ENCODE measurements at places on chromosomes 11 and 22.

- DNase-seq, result no peak
Observed at GRCh38 chr22:39537975-39538374, 5.4 kb upstream of the RPS19BP1 start.

DNA sequence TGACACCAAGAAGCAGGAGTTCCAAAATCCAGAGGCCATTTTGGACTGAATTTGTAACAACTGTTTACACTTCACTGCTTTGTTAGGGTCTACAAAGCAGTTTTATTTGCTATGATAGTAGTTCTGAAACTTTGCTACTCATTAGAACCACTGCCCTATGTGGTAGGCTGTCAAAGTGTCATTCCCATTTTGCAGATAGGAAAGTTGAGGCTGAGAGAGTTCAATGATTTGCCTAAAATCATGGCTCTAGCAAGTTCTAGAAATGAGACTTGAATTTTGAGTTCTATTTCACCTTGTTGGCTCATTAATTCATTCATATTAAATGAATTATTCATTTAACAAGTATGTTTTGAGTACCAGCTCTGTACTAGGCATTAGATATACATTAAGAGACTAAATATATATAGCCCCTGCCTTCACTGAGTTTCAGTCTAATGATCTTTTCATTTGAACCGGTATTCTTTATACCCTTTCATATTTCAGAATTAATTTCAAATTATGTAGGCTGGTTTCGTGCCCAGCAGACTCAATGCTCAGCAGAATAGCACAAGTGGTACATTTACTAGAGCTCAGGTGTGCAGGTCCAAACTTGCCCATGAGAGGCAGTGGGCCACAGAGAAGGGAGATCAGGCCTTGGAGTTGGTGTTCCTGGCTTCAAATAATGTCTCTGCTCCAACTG is 93.5 kb downstream of the ME3 start:
- no peak for DNase-seq

GRCh38 chr11:125164422-125165110 is at the start of gene PKNOX2:
Gene PKNOX2, plus strand, starts transcription at chr11:125164751. Its CDS starts 186,555 bp downstream, at chr11:125351306.
- peak; percentile 81 for DNase-seq

- no peak for DNase-seq
Observed at GRCh38 chr11:57094181-57094935, 87.4 kb upstream of the LRRC55 start.

DNA sequence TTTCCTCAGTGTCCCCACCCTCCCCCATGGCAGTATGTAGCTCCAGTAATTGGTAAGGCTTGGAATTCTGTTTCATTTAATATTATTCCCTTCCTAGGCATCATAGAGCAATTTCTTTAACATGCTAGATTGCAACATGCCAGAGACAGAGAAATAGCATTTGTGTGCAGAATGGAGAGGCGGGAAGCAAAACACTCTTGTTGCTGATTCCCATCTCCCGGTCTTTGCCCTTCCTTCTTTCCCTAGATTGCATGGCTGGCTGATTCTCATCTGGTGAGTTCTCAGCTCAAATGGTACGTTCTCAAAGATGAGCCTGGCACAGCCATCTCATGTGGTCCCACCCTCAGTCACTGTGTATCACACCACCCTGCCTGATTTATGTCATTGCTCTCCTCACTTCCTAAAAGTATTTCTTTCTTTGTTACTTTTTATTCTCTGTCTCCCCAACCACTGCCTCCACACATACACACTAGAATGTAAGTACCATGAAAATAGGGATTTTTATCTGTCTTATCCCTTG is 66.9 kb downstream of the ARFGAP2 start:
- peak; percentile 26 for DNase-seq

DNA sequence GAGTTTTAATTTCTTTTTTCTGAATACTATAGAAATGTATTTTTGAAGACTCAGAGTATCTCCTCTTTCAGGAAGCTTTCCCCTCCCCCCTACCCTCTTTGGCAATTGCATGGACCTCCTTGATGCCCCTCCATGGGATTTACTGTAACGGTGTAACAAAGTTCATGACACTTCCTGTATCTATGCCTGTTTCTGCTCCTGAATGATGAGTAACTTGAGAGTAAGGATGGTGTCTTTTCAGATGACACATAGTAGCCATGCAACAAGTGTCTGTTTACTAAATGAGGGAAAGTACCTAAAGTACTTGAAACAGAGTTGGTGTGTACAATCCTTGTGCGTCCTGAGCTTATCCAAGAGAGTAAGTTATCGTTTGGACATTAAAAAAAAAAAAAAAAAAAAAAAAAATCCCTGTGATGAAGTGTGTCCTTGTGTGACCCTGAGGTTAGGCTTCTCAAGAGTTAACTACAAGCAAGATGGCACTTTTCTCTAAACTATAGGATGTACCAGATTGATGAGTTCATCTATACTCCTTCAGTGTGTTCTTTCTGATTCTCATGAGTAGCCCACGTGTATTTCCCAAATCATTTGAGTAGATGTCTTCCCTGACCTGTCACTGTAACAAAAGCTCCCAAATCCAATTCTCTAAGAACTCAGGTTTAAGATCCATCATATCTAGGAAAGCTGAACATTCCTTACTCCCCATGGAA is 7.4 kb downstream of the ETS1 start:
- DNase-seq, result no peak

DNA sequence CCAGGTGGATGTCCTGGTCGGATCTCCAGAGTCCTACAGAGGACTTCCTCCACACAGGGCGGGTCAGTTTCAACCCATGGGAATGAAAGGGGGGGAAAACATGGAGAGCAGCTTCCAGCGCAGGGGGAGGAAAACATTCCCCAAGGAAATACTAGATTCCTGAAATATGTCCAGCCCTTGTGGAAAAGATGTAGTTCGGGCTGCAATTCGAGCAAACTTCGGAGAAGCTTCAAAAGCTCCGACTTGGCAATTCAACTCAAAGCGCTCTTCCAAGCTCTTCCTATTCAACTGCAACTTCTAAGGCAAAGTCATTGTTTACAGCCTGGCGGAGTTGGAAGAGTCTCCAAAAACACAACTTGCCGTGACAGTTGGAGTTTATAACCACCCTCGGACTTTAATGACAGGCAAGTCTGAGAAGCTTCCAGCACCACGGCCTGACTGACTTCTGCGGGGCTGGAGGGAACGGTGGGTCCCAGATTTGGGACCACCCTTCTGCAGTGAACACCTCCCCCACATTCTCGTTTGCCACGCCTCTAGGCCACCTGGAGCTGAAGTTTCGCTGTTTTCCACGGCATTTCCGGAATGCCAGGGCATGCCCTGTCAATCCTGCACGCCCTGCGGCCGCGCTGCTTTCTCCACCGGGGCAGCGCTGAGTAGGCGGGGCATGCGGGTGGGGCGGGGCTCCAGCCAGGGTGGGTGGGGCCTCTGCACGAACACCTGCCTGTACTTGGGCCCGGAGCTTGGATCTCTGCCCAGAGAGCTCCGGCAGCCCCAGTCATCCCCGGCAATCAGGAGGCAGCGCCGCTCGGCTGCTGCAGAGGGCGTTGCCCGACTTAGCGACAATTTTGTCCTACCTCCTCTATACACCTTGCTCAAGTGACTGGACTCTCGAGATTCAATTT is 49.0 kb upstream of the BIRC3 start:
- DNase-seq, result peak; percentile 45

GRCh38 chr22:42670921-42671709 is 21.9 kb upstream of the CYB5R3 start:
- no peak for DNase-seq

DNA sequence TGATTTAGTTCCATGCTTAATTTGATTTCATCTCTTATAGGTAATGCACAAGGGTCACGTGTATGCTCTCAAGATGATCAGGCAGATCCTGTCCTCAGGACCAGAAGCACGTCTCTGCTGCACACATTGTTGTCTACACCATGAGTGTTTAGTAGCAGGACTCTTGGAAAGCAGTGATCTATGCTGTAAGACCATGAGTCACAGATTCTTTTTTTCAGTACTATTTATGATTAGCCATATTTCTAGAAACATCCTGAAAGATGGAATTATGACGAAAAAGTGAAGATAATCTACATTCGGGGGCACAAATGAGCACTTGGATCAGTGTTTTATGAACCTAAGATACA is 29.6 kb downstream of the ZBED4 start:
- no peak for DNase-seq

- DNase-seq, result no peak
Observed at GRCh38 chr11:19394525-19395016, 153.8 kb upstream of the E2F8 start.

DNA sequence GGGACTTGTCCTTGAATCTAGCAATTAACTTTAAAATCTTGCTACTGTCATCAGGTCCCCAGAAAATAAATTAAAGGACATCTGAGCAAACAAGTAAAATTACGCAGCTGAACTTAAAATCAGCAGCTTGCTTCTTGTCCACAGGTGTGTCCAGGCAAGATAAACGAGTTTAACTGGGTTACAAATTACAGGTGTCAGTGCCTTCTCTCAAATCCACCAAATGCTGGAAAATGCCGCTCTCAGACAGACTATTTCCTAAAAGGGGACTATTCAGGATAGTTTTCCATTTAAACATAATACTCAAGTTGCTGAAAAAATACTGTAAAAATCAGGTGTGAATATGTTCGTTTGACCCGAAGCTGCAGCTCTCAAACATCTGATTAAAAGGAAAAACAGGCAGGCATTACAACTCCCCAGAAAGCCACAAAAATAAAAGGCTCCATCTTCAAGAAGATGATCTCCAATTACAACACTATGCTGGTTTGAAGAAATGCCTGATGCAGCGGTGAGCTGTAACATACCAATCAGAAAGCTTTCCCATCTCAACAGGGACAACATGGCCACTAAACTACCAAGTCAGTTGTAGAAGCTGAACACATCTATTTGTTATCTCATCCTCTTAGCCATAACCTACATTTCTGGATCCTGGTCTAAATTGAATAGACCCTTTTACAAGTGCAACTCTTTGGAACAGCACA is 82.1 kb downstream of the CADM1 start:
- DNase-seq, result no peak

DNA sequence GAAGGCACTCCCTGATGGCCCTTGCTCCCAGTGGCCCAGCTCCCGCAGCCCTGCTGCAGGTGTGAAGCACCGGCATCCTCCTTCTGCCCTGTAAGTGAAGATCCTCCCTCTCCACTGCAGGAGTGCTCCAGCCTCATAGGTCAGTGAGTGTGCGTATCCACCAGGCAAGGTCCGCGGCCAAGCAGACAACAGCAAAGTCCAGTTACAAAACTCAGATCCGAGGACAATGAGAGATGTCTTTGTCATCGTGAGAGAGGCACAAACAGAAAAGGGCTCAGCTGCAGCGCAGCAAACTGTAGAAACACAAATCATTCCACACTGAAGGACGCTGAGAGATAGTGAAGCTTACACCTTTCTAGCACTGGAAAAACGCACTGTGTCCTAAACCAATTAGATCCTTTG is 46.1 kb downstream of the MYH9 start:
- DNase-seq, result peak; percentile 69

GRCh38 chr22:24460418-24461089 is 33.2 kb downstream of the ADORA2A start:
- DNase-seq, result no peak

- DNase-seq, result no peak
Observed at GRCh38 chr22:27045103-27045947, 387.9 kb downstream of the MIAT start.

DNA sequence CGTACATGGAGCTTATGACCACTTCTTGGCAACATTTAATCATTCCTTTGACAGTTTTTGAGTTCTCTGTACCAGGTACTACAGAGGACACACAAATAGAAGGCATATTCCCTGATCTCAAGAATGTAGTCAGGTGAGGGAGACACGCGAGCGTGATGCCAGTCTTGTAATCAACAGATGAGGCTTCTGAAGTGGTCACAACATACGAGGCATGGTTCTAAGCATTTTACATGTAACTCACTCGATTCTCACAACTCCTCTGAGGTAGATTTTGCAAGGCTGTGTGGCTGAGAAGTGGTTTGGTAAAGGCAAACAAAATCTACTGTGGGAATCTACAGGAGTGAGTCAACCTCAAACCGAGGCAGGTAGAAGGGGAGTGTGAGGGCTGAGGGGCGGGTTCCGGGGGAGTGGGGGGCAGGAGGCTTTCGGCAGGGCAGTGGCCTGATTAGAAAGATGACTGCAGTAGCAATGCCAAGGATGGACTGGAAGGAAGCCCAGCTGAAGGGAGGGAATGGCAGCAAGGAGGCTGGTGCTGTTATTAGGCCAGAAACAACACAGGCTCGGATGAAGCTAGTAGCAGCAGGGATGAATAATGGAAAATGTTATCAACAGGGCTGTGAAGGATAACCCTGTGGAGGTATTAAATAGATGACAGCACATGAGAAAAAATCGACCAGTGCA is 63.8 kb downstream of the ST14 start:
- no peak for DNase-seq

- DNase-seq, result no peak
Observed at GRCh38 chr11:64103277-64103985, 62.5 kb downstream of the MACROD1 start.

- no peak for DNase-seq
Observed at GRCh38 chr11:32032478-32032877, 58.4 kb upstream of the RCN1 start.

DNA sequence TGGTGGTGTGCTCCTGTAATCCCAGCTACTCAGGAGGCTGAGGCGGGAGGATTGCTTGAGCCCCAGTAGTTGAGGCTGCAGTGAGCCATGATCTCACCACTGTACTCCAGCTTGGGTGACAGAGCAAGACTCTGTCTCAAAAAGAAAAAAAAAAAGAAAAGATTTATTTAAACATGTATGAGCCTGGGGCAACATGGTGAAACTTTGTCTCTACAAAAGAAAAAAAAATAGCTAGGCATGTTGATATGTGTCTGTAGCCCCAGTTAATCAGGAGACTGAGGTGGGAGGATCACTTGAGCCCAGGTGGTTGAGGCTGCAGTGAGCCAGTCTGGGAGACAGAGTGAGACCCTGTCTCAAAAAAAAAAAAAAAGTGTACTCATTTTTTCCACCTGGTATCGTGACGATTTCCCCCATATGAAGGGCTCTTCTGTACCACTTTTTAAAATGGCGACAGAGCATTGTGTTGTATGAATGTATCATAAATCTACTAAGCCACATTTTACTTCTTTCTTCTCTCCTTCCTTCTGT is 16.4 kb upstream of the KCTD14 start:
- no peak for DNase-seq

DNA sequence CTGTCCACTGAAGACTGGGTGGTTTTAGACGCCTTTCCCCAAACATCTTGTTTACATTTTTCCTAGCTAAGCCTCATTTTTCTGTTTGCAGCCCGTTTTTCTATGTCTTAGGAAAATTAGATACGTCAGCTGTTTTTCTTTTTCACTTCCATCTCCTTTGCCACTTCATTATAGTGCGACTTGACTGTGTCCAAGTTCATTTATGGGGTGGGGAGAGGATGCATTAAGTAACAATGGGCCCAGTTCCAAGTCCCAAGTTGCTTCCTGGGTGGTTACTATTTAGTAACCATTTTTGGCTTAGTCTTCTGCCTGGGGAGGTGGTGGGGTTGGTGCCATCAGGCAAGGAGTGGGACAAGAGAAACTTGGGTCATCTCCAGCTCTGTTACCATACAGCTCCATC is 83.0 kb downstream of the TRAF6 start:
- DNase-seq, result no peak

- no peak for DNase-seq
Observed at GRCh38 chr22:26672060-26672471, 14.7 kb downstream of the MIAT start.

DNA sequence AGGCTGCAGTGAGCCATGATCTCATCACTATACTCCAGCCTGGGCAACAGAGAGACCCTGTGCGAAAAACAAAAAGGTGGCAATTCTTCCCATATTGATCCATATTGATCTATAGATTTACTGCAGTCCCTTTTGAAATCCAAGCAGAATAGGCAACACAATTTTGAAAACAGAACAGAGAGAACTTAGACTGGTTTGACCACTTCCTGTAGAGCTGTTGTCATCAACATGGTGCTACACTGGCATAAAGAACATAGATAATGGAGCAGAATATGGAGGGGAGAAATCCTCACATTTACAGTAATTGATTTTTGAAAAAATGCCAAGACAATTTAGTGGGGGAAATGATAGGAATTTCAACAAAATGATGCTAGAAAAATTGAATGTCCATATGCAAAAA is 34.1 kb downstream of the GRK3 start:
- DNase-seq, result no peak
